ENCODE measurements at places on chromosomes 3 and 15.

DNA sequence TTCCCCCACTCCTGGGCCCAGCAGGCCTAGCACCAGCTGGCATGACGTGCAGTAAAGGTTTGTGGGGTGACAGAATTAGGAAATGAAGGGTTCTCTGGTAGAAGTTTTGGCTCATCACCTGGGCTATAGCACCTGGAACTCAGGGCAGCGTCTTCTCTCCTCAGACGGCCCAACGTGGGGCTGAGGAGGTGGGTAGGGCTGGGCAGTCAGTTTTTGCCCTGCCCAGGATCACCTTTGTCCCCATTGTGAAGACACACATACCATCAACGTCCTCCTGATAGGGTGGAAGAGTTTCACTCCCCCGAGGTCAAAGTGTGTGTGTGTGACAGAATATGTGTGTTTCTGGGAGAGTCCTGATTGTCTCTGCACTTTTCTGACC is 12.1 kb downstream of the KBTBD13 start:
- DNase-seq: no peak

GRCh38 chr3:139120086-139121056 is 75.7 kb upstream of the PRR23C start:
- peak; percentile 67 for DNase-seq

DNA sequence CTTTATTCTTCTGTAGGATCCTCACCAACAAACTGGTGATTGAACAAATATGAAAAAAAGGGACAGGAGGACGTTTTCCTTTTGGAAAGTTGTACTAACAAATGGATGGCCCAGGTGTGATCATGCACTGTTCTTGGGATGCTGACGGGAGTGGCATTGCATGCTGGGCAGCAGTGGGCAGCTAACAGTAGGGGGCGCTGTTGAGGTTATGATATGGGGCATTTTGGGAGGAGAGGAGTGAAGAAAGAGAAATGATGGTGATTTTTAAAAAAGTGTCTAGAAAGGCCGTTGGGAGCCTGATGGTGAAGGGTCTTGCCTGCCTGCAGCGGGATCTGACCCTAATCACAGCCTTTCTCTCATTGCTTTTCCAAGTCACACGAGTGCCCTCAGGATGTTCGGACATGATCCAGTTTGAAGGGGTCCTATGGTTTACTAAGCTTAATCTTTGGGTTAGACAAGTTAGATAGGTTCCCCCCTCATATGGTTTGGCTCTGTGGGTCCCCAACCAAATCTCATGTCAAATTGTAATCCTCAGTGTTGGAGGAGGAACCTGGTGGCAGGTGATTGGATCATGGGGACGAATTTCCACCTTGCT is 46.2 kb upstream of the PRTG start:
- peak; percentile 69 for DNase-seq

DNA sequence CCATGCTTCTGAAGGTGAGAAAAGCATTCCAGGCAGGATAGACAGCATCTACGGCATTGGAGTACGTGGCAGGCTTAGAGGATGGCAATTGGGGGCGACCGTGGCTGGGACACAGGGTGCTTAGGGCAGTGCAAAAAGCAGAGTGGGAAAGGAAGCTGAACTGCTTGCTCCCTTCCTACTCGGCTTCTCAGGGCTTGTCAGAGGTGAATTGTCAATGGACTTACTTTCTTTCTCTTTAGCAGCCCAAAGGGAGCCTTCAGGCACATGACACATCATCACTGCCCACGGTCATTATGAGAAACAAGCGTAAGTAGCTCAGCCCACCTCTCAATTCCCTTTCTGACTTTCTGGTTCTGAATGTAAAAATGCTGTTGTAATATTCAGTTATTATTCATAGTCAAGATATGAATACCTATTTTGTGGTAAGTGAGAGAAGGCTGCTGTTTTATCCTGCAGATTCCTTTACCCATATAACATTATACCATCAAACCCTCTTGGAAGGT is 84.3 kb downstream of the KLHL25 start:
- no peak for DNase-seq

DNA sequence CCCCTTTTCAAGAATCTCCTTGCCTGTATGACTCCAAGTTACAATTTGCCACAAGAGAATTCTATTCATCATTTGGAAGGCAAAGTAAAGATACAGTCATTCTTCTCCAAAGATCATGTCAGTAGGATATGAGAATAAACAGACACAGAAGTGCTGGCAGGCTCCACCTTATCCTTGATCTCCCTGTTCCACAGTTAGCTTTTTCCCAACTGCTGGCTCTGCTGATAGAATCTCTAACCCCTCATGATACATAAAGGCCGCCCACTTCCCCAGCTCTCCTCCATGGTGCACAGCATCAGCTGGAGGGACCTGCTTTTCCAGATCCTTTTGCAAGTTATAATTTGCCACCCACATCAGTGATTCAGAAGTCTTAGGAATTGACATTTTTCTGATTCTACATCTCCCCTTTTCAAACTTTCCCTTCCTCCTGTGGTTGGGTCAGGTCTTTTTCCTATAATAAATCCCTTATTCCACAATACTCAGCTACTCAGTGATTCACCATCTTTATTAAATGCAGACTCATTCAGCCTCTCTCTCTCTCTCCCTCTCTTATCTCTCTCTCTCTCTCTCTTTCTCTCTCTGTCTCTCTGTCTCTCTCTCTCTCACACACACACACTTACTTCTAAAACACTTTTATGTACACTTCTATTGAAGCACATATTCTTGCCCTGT is 465.4 kb downstream of the GBE1 start:
- DNase-seq: no peak

DNA sequence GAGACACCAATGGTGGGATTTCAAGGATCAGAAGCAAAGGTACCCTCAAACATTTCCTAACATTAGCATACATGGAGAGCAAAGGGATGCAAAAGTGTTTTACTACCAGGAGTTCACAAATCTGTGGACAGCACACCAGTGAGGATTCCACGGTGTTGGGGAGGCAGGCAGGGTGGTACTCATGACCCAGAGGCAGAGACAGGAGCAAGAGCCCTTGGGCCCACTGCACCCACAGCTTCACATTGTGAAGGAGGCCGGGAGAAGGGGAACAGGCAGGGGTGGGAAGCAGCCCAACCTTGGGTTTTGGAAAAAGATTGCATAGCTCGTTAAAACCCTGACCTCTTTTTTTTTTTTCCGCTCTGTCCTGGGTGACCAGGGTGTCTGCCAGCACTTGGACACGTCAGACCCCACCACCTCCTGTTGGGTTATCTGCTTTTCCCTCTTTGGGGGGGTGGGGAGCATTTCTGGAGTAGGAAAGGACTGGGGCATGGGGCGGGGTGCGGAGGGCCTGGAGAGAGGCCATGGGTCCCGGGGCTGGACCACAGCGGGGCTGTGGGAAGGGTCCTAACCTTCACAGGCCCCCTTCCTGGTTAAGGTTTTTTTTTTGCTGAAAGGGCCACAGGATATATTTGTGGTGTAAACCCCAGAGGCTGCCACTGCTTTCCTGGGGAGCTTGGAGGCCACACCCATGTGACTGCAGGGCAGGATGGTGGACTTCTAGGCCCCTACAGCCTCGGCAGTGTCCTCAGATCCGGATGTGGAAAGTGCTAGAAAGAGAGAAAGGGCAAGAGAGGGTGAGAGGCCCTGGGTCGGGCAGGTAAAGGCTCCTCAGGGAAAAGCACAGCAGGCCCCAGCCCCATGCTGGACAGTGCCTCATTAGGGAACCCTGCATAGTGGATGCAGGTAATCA is 12.5 kb downstream of the SH2D7 start:
- DNase-seq: no peak

DNA sequence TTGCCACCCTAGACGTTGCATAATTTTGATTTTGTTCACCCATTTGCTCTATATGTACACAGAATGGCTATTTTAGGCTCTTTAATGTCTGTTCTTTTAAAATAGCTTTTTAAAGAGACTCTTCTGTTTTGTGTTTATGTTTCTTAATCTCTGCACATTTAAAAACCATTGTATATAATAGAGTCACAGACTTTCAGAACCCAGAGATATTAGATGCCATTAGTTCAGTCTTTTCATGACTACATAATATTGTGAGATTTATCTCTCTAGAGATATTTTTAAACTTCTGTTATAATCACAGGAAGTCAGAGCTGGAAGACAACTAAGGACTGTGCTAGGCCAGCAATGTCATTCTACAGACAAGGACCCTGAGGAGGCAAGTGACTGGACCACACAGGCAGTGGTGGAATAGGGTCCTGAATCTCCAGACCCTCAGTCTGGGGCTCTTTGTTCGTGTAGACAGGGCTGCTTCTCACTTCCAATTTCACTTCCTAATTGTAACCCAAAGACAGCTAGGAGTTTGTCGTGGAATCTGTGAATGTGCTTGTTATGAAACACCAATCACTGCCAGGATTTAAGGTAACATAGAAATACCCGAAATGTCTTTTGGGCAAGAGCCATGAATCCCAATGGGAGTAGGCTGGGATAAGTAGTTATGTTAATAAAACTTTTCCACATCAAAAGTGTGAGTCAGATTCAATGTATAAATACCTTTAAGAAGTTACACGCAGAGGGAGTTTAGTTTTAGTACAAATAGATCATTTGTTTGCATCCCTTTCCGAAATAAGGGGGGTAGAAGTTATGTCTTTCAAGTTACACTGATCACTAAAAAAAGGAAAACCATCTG is 165.2 kb upstream of the ROPN1 start:
- DNase-seq: no peak

GRCh38 chr3:87101861-87102625 is 111.1 kb upstream of the VGLL3 start:
- no peak for DNase-seq

GRCh38 chr3:79159736-79160135 is 608.1 kb downstream of the ROBO1 start:
- no peak for DNase-seq

DNA sequence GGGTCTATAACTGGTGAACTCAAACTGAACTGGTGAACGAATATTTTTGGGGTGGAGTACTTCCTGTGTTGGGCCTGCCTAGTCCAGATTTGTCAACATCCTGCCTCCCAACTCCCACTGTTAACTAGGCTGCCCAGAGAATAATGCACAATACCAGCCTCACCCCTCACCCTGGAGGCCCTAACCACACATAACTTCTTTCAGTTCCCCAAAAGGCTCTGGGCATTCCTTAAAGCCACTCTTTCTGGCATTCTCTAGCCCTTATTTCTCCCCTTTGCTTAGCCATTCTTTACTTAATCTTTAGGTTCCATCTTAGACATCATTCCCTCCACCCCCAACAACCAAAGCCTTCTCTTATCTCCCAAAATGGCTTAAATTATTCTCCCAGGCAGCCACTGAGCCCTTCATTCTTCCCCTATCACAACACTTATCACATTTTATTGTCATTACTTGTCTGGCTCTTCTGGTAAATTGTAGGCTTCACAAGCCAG is 9.1 kb upstream of the SEC11A start:
- DNase-seq: peak; percentile 77

- DNase-seq: no peak
These were observed 518.2 kb upstream of the NAALADL2 start for GRCh38 chr3:174340624-174341587.

DNA sequence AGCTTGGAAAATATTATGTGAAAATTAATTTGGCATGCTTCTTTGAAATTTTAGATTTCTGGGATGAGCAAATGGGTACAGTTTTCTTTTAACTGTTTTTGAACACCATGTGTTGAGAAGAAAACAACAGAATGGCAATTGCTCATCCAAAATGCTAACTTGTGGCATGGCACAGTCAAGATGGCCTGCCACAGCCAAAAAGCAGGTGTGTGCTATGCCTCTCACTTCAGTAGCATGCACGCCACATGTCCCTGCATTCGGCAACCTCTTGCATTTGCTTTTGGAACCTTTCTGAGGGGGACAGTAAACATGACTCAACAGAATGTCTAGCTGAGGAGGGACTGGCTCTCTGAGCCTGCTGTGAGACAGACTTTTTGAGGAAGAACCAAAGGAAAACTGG is 138.5 kb downstream of the TIGIT start:
- DNase-seq: no peak

GRCh38 chr15:41180206-41180789 is 50.3 kb downstream of the EXD1 start:
- DNase-seq: no peak

DNA sequence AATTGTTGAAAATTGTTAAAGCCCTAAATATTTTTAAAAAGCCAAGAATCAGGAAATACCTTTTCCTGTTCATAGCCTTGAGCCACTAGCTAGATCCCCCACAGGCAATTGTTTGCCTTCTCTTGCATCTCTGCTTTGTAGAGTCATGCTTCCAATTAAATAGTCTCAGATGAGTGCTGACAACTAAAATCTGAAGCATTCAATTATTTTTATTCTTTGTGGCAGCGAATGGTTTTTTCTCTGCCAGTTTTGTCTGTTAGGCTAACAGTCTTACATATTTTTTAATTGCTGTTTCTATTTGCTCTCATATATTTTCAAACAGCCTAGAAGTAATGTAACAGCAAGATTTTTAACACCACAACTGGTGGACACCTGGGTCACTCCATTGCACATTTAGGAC is 277.1 kb upstream of the GBE1 start:
- DNase-seq: peak; percentile 3

DNA sequence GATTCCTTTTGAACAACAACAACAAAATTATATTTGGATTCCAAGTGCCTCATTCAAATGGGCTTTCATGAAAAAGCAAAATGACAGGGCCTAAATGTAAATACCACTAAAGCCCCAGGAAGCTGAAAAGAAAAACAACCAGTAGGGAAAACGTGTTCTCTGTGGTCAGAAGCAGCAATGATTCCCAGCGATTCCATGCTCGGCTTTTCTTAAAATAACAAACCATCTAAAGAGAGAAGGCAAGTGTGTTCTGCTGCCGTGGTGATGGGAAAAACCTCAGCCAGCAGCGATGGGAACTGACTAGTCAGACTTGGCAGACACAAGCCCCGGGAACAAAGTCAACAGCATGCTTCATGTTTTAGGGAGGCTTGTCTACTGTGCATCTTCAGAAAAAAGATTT is 153.6 kb downstream of the TNIK start:
- no peak for DNase-seq

DNA sequence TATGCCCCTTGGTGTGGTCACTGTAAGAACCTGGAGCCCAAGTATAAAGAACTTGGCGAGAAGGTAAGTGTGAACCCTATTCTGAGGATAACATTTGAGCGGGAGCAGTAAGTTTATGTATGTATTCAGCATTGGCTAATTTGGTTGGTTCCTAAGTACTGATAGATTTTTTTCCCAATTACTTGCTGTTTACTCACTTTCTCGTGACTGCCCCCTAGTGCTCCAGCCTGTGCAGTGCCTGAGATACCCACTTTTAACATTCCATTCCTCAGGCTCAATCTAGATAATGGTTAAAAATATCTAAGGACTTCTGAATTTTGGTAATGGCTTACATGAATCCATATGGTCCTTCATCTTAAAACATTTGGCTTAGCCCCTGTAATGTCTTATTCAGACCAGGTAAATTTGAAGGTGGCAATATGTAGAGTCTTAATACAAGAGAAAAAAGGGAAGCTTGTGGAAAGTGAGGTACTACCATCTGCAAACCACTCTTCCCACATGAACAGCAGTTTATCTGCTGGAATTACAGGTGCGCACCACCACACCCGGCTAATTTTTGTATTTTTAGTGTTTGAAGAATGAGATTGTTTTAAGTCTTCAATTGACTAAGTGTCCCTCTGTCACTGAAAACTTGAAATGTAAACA is 7.1 kb downstream of the ELL3 start:
- DNase-seq: peak; percentile 77
